ENCODE measurements at places on chromosomes 1 and 21. TPM values are rescaled to one million over a fixed set of nuclear protein-coding genes. Genes with fewer than 3 reads are reported as not detected.

- H3K4me3 ChIP-seq: no peak overlapping the region
- H3K4me1 ChIP-seq: no peaks in the 10 kb centered on the region
- no peak for DNase-seq
- H3K27ac ChIP-seq: no peak overlapping the region
Measured at GRCh38 chr1:41261926-41262618, 20.0 kb upstream of the SCMH1 start.

CFHR1 gene
- not detected for total RNA-seq

- H3K36me3 ChIP-seq: no peaks in the 10 kb centered on the region
- peak; percentile 81 for DNase-seq
- no peaks in the 10 kb centered on the region for H3K4me1 ChIP-seq
- no peaks in the 10 kb centered on the region for H3K27me3 ChIP-seq
- H3K4me3 ChIP-seq: no peak overlapping the region
- H3K27ac ChIP-seq: peak overlapping the region; percentile 99
Measured at GRCh38 chr1:150563340-150564038, 14.3 kb downstream of the ADAMTSL4 start.

ACTL8 gene
- total RNA-seq: not detected

DNA sequence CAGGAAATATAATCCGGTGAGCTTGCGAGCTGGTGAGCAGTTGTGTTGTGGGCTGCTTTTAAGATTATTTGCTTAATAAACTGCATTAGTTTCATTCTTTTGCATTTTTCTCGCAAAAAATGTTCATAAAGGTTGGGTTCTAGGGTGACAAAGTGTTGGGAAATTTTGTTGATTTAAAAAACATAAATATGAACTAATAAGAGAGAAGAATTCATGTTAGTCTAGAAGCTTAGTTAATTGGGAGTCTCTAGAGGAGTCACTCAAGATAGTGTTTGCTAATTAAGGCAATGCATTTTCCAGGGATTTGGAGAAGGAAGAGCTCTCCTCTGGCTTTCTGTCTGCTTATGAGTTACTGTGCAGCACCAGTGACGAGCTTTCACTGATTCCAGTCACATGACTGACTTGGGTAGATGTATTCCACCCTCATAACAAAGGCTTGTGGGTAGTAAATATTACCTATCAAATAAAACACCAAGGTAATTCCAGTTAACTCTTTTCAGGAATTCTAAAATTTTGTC, 417.0 kb downstream of the PTBP2 start:
- H3K27ac ChIP-seq: no peak overlapping the region
- no peak for DNase-seq
- H3K4me3 ChIP-seq: no peak overlapping the region
- H3K36me3 ChIP-seq: no peaks in the 10 kb centered on the region

GRCh38 chr1:183456826-183457225, 15.5 kb upstream of the SMG7 start:
- H3K27me3 ChIP-seq: no peaks in the 10 kb centered on the region
- H3K4me3 ChIP-seq: no peak overlapping the region
- DNase-seq: no peak
- no peaks in the 10 kb centered on the region for H3K4me1 ChIP-seq
- H3K36me3 ChIP-seq: no peaks in the 10 kb centered on the region
- H3K27ac ChIP-seq: no peak overlapping the region

DNA sequence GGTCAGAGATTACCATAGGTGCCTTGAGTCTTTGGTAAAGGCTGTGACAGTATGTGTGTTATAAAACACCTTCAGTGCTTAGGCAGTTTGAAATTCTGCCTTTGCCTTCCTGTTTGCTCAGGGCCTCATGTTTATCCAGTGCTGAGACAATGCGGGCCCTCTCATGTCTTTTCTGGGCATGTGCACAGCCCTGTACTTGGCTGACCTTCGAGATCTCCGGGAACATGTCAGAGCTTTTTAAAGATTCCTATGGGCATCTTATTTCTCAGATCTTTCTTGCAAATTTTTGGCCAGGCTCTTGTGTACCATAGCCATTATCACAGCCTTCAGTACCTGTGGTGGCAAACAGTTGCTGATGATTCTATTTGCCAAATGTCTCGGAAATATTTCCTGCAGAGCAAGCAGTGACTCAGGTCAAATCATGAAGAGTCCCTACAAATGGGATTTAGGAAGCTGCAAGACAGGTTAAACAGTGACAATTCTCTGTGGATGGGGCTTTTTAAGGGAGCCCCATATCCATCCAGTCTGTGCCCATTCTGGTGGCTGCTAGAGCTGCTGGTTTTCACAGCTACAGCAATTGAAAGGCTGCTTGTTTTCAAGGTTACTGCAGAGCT, 42.1 kb downstream of the HOOK1 start:
- H3K4me1 ChIP-seq: no peaks in the 10 kb centered on the region
- no peak overlapping the region for H3K27ac ChIP-seq
- no peak overlapping the region for H3K4me3 ChIP-seq

LEFTY1 gene
- not detected for total RNA-seq

GRCh38 chr1:110783292-110783918, 89.5 kb upstream of the CD53 start:
- no peak overlapping the region for H3K27ac ChIP-seq
- H3K36me3 ChIP-seq: no peaks in the 10 kb centered on the region
- H3K4me1 ChIP-seq: no peaks in the 10 kb centered on the region

DNA sequence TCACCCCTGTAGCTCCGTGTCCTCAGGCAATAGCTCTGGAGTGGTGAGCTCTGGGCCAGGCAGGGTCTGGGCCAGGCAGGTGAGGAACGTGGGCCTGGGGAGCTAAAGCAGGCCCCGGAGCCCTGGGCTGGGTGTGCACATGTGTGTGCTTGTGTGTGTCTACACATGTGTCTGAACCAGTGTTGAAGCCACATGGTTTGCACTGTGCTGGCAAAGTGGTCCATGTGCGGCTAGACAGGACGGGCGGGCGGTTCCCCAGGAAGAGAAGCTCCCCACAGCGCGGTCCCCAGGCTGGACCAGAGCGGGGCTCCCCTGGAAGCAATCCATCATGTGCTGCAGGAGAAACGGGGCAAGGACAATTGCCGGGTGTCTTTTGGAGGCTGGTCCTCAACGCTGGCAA, 84.2 kb downstream of the PRDM16 start:
- no peak overlapping the region for H3K27ac ChIP-seq
- no peaks in the 10 kb centered on the region for H3K27me3 ChIP-seq
- no peak for DNase-seq
- no peak overlapping the region for H3K4me3 ChIP-seq

DNA sequence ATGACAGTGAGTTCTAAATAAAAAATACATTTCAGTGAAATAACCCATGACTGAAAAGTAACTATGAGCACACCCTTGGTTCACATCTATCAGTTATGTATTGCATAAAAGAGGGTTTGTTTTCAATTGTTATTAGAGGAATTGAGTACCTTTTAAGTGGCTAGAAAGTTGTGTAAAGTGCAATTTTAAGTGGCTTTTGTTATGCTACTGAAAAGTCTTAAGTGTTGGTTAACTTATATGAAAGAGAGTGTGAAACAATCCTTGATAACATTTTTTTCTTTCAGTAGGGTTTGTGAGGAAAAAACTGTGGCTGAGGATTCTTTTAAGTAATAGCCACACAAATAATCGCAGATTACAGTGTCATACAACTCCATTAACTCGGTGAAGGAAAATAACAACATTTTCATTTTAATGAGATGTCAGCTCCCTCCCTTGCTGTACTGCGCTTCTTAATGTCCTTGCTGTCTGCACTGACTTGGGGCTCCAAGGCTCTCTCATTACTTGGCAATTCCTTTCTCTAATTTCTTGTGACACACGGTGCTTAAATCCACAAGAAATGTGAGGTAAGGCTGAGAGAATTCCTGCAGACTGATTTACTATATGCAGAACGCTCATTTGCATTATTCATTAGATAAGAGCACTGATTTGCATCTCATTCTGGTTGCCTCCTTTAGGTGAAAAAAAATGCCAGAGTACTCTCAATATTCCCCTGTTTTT, 40.6 kb downstream of the NTNG1 start:
- no peaks in the 10 kb centered on the region for H3K27me3 ChIP-seq
- no peak overlapping the region for H3K4me3 ChIP-seq
- no peak overlapping the region for H3K27ac ChIP-seq

LDLRAD2 gene
- not detected for total RNA-seq

DNA sequence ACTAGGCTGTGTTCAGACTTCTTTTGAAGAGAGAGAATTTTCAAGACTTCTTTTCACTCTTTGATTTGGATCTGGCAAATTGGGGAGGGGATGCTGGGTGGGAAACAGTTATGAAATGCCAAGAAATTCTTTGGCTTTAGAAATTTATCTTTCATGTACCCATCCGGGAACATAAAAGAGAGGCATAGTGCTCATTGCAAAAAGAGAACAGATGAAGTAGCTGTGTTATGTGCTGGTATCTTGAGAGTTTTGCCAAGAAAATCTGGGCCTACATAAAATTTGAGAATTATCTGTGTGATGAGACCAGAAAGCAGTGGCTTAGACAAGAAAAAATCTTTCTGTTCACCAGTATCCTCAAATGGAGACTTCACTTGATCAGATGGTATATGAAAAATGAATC, 4.3 kb downstream of the TMEM167B start:
- DNase-seq: no peak
- no peak overlapping the region for H3K4me3 ChIP-seq
- H3K4me1 ChIP-seq: peaks cover 49% of the 10 kb centered on the region
- peaks cover 8% of the 10 kb centered on the region for H3K36me3 ChIP-seq

DNA sequence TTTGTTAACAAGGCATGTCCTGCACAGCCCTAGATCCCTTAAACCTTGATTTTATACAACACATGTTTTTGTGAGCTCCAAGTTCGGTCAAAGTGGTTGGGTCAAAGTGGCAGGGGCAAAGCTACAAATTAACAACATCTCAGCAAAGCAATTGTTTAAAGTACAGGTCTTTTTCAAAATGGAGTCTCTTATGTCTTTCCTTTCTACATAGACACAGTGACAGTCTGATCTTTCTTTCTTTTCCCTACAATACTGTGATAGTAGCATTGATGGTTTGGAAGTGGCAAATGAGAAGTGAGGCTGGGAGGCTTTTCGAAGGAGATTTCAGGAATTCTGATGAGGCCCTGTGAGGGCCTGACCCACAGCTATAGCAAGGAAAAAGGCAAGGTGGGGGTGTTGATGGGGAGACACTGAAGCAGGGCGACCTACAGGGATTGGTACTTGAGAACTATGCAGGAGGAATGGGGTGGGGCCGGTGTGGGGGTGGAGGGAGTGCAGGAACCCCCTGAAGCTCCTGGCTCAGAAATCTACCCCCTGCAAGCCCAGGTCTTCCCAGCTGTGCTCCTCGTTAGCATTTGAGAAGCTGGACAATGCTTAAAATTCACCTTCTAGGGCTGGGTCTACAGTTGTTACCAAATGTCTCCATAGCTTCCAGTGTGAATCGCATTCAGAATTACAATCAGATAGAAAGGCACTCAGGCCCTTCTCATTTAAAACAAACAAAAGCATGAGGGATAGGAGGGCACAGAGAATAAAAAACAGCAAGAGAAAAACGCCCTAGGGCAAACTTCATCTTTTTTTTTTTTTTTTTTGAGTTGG, 102.6 kb upstream of the PPM1J start:
- H3K27me3 ChIP-seq: no peaks in the 10 kb centered on the region
- H3K4me3 ChIP-seq: no peak overlapping the region
- no peak for DNase-seq
- no peaks in the 10 kb centered on the region for H3K36me3 ChIP-seq
- H3K4me1 ChIP-seq: no peaks in the 10 kb centered on the region

DNA sequence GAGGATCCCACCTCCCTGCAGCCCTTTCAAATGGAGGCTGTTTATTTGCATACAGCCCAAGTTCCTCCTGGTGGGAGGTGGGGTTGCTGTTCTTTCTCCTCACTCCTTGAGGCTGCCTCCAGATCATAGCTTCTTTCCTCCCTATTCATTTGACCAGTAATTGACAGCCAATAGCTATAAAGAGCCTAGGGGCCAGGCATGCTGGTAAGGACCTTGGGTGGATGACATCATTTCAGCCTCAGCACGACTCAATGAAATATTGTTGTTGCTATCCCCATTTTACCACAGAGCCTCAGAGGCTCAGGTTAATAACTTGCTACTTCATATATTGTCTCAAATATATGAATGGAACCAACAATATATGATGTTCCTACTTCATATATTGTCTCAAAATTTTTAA, 31.1 kb downstream of the ZSCAN20 start:
- H3K27ac ChIP-seq: no peak overlapping the region
- no peaks in the 10 kb centered on the region for H3K4me1 ChIP-seq
- H3K27me3 ChIP-seq: no peaks in the 10 kb centered on the region
- no peak overlapping the region for H3K4me3 ChIP-seq
- H3K36me3 ChIP-seq: peaks cover under 1% of the 10 kb centered on the region
- no peak for DNase-seq

GRCh38 chr1:4614371-4615137, 39.9 kb upstream of the AJAP1 start:
- H3K27me3 ChIP-seq: no peaks in the 10 kb centered on the region
- no peak overlapping the region for H3K27ac ChIP-seq
- no peak for DNase-seq

DNA sequence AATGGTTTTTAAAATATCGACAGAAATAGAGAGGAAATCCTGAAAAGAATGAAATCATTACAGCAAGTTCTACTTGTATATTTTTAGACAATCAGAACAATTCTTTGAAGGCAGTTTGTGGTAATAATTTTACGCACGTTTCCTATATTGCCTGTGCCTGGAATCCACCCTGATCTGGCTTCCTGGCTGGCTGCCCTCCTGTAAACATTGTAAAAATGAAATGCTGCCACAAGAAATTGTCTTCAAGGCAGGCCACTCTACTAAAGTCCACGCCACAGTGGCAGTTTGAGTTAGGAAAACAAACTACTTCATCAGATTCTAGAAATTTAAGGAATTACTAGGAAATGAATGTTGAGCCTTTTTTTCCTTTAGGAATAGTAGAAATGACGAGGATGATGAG, 454.5 kb upstream of the NR5A2 start:
- no peak overlapping the region for H3K27ac ChIP-seq
- H3K36me3 ChIP-seq: no peaks in the 10 kb centered on the region
- H3K4me1 ChIP-seq: no peaks in the 10 kb centered on the region
- no peaks in the 10 kb centered on the region for H3K27me3 ChIP-seq
- DNase-seq: no peak

- peak overlapping the region; percentile 77 for H3K4me3 ChIP-seq
- H3K27ac ChIP-seq: peak overlapping the region; percentile 84
- no peaks in the 10 kb centered on the region for H3K27me3 ChIP-seq
- peaks cover 1% of the 10 kb centered on the region for H3K36me3 ChIP-seq
- H3K4me1 ChIP-seq: peaks cover 14% of the 10 kb centered on the region
Measured at GRCh38 chr1:43991200-43991475, 261 bp upstream of the CCDC24 start.

- no peak overlapping the region for H3K4me3 ChIP-seq
- no peaks in the 10 kb centered on the region for H3K27me3 ChIP-seq
- no peak for DNase-seq
- H3K27ac ChIP-seq: no peak overlapping the region
Measured at GRCh38 chr1:62233926-62234450, 39.3 kb downstream of the L1TD1 start.
